ENCODE measurements at places on chromosomes 6 and 20.
A peak's percentile ranks its signal among the peaks of the same experiment; 100 is the strongest.

GRCh38 chr6:157981132-157981394 is 600 bp upstream of the SYNJ2 start:
- no peak for DNase-seq

GRCh38 chr6:129709196-129709768 is 695 bp downstream of the ARHGAP18 start:
- no peak for DNase-seq

DNA sequence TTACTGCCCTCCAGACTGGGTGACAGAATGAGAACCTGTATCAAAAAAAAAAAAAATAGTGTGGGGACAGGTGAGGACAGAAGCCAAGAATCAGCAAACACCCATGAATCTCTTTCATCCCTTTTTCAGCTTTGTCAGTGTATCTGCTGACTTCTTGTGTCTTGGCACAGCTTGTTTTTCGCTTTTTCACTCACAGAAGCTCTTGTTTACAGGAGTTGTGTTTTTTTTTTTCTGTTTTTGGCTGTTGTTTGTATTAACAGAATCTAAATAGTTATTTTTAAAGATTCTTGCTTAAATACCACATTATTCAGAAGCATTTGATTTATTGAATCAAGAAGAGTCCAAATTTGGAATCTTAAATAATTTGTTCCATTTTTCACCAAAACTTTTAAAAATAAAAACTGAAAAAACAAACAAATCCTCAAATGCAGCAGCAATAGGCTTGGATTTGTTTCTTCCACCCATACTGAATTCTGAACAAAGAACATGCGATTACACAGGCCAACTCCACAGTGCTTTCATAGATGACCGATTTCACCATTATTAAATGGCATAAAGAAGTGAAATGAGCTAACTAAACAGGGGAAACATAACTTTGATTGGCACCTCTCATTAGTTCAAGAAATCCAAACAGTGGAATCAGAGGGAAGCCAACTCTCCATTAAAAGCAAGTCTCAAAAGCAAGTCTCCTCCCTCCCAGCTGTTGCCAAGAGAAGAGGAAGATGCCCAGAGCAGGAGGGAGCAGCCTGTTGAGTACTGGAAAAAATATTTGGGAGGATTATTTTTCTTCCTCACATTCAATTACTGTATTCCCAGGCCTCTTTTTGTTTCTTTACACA is 27.2 kb upstream of the GPR63 start:
- no peak for DNase-seq

DNA sequence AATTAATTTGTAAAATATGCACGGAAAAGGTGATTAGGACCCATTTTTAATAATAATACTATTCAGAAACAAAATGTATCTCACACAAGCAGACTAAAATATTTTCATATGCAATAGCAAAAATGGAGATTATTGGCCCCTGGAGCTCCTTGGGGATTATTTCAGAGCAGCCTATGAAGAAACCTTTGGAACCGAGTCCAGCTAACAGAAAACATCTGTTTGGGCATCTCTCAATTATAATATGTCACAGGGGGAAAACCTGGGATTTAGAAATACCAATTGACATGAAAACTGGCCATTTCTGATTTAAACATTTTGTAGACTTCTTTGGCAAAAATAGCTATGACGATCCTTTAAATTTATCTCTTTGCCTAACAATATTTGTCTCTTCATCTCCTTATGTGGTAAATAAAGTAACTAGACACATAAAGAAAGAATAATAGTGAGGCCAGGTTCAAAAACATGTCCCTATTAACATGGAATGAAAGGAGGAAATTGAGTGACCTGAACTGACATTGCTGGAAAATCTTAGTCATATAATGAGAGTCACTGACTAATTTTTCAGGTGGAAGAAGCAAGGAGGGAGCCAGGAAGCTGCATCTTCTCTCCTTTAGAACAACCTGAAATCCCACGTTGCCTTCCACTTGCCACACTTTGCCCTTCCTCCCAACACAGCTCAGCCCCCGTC is 199.0 kb downstream of the SOD2 start:
- no peak for DNase-seq

- DNase-seq = no peak
Measured at GRCh38 chr6:19655744-19656143, 181.4 kb upstream of the ID4 start.

- no peak for DNase-seq
Measured at GRCh38 chr6:52144196-52145076, 41.7 kb upstream of the IL17A start.

DNA sequence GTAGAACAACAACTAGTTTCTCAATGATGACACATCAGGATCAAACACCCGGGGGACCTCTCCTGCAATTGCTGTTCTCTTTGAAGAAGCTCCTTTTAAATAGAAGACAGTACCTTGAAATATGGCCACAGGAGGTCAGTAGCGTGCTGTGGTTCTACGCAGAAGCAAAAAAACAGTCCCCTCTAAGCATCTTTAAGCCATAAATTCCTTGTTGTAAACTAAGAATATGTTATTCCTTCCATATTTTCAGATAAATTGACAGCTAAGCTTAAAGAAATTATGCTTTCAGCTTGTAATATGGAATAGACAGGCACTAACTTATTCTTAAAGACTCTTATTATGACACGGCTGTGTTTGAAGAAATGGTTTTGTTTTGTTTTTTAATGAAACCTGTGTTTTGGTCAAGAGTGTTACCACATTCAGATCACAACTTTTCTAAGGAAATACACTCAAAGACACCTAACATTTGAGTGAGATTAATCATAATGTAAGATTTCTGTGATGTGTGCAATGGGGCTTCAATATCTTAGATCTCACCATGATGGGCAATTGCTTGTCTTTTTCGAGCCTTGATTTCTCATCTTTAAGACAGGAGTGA is 49.7 kb upstream of the IL20RA start:
- peak; percentile 36 for DNase-seq

- no peak for DNase-seq
Measured at GRCh38 chr6:73802366-73802765, 106.4 kb downstream of the CD109 start.

- DNase-seq = no peak
Measured at GRCh38 chr6:89999945-90000825, 105.9 kb downstream of the GJA10 start.

DNA sequence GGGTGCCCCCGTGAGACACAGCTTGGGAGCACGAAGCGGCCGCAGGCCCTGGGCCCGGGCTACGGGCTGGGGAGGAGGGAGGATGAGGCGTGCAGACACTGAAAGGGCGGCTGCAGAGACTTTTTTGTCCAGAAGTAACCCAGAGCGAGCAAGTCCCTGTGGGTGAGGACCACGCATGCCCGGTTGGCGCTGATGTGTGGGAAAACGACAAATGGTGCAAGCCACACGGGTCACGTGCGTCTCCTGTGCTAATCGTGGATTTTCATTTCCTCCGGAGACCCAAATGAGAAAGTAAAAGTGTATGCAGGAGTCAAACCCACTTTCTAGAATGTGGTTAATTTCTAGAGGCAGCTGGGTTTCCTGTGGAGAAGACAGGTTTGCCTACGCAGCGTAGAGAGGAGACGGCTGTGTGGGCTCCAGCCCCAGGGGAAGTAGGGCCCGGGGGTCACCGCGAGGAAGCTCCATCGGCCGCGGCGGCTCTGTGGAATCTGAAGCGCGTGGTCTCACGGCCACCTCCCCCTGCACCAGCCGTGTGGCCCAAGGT is 19.0 kb downstream of the DLL1 start:
- DNase-seq = peak; percentile 67

DNA sequence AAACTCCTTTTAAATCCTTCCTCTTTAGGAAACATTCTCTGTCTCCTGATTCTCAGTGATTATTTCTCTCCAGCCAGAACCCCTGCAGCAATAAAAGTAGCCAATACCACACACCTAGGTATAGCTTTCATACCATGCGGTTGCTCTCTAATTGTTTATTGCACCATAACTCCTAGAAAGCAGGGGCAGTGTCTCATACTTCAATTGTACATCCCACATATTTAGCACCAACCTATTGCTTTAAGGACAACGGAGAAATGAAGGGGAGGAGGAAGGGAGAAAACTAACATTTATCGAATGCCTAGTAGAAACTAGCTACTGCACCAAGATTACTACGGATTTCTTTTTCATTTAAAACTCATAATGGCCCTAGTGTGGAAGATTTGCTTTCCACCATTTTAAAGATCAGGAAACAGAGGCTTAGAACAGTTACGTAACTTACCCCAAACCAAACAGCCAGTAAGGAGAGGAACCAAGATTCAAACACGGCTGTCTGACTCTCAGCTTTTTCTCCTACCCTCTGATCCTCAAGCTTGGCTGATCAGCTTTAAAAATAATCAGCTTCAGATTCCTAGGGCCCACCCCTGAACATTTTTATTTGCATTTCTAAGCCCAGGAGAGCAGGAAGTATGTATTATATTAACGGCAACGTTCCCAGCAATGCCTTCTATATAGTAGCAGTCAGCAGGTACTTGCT is 43.4 kb upstream of the ATXN1 start:
- DNase-seq = no peak

- no peak for DNase-seq
Measured at GRCh38 chr20:4883546-4883945, 117.8 kb downstream of the SLC23A2 start.

DNA sequence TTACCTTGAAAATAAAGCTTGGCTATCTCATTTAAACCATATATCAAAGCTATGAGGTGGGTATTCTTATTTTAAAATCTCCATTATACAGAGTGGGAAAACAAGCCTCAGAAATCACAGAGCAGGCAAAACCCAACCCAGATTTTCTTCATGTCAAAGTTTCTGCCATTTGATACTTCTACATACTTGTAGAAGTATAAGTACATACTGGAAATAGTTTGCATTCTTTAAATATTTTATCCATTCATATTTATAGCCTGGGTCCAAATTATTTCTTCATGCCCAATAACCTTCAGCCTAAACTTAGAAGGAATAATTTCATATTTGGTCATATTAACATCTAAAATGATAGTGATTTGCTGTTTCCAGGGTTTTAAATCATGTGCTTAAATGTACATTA is 61.8 kb downstream of the MLIP start:
- no peak for DNase-seq

GRCh38 chr6:28005975-28006374 is 48.9 kb downstream of the OR2B6 start:
- DNase-seq = no peak

- no peak for DNase-seq
Measured at GRCh38 chr6:40845553-40845952, 193.5 kb downstream of the UNC5CL start.

DNA sequence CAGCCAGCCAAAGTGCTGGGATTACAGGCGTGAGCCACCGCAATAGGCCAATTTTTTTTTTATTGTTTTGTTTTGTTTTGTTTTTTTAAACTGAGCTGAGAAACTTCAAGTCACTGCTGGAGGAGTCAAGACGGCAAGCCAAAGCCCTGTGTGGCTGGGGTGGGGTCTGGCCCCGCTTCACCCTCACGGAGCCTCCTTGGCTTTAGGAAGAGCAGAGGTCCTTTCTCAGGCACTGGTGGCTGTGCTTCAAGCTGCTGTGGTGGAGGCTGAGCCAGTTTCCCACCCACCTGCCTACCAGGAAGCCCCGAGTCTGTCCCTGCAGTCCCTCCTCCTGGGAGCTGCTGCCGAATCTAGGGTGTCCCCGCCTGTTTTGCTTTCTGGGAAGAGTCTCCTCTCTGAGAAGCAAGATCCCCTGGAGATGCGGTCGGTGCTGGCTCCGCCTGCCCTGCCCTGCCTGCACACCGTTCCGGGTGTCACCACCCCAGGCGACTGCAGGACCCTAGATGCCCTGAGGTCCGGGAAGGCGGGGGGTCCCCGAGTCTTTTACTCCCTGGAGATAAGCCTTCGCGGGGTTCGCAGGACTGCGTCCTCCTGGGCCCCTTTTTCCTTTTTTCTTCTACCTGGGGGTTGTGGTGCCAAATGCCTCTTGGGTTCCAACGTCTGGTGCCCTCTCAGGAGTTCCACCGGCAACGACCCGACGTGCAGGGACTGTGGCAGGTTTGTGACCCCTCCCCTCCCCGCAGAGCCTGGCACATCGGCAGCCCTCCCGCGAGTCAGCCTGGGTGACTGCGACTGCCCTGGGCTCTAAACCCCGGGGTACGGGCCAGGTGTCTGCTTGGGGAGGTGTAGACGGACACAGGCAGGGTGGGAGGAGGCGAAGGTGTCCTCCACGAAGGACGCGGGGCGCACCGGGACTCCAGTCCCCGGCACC is 100.7 kb downstream of the TAF4 start:
- DNase-seq = no peak

- no peak for DNase-seq
Measured at GRCh38 chr6:137772541-137773250, 94.4 kb upstream of the TNFAIP3 start.

GRCh38 chr6:167750956-167751358 is 75.8 kb upstream of the AFDN start:
- DNase-seq = no peak

- no peak for DNase-seq
Measured at GRCh38 chr6:158634695-158635426, 9.7 kb downstream of the DYNLT1 start.

GRCh38 chr6:44464527-44465310 is 77.2 kb downstream of the CDC5L start:
- no peak for DNase-seq

DNA sequence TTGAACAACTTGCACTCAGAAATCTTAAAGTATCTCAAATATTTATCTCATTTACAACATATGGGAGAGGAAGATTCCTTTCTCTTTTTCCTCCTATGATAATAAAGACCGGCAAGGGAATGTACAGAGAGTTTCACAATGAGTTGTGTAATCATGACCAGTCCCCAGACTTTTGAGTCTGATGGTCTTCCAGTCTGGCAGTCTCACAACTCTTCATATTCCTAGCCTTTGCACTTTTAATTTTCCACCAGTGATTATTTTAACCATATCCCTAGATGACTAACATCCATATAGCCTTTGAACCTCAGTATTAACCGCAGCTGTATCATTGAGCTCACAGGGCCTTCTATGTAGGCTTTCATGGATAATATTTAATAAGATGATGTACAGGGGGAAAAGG is 278.5 kb downstream of the KHDC1L start:
- DNase-seq = no peak

DNA sequence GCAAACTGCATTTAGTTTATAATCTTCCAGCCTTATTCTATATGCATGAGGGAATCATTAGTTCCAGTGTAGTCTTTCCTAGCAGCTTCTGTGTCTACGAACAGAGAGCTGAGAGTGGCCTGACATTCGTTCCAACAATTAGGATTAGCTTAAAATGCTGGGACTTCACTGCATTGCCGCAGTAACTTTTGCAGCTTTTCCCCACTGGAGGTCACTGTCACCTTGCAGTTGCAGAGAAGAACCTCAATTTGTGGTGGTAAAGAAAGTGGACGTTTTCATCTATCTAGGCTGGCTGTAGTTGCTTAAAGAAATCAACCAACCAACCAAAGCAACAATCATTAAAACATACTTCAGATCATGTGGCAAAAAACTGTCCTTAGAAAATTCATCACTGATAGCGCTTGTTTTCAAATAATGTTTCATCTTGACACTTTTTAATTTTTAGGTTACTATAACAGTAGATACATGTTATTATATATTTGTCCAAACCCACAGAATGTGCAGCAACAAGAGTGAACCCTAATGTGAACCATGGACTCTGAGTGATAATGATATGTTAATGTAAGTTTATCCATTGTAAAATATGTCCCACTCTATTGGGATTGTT is 12.2 kb downstream of the MYLK4 start:
- DNase-seq = peak; percentile 40

GRCh38 chr6:163231356-163232014 is 183.0 kb upstream of the QKI start:
- no peak for DNase-seq

- DNase-seq = no peak
Measured at GRCh38 chr6:32086661-32087573, 22.2 kb downstream of the TNXB start.

Measured in stimulated activated CD4-positive, alpha-beta T cell treated with anti-CD3 and anti-CD28 coated beads, Interleukin-2, amount 100 ng/mL, for 4 hours (primary cell).